ENCODE measurements at places on chromosomes 11 and 22. TPM values are rescaled to one million over a fixed set of nuclear protein-coding genes. Genes with fewer than 3 reads are reported as not detected.

Gene PGA5
- 0.35 TPM for total RNA-seq

Gene CDC42EP2
- total RNA-seq, result 13.7 TPM

Gene GAB4
- total RNA-seq, result not detected

Gene MMP8
- 0.16 TPM for total RNA-seq

Gene PANX2
- total RNA-seq, result 1.0 TPM

Gene OR8D4
- total RNA-seq, result not detected

Gene ALDH3B2
- total RNA-seq, result 1.6 TPM

Gene SCUBE1
- 7.1 TPM for total RNA-seq

Gene PDGFD
- total RNA-seq, result 12.2 TPM

DNA sequence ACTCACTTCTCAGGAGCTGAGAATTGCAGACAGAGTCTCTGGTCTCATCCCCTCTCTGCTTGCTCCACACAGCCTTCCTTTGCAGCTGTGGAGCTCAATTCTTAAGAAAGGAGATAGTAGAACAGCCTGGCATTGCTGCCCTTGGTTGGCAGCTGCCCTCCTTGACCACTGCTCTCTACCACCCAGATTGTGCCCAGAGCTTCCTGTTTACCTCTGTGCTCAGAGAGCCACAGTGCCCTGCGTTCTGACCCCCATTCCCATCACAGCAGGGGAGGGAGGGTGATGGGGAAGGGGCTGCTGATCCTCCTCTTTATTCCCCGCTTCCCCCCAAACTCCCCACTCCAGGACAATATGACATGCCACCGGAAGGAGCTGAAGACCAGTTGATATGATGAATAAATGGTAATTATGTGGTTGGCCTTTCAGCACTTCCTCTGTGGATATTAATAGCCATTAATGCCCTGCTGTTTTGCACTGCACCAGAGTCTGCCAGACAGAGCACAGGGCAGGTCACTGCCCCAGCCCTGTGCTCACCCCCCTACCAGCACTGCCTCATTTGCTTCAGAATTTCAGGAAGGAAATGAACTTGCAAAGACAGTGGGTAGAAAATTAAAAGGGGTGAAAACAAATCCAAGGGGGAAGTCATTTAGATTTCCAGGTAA lies 426.8 kb upstream of the CADM1 start:
- no peak for DNase-seq
- no peaks in the 10 kb centered on the region for H3K27me3 ChIP-seq
- no peaks in the 10 kb centered on the region for H3K36me3 ChIP-seq
- no peaks in the 10 kb centered on the region for H3K4me1 ChIP-seq

DNA sequence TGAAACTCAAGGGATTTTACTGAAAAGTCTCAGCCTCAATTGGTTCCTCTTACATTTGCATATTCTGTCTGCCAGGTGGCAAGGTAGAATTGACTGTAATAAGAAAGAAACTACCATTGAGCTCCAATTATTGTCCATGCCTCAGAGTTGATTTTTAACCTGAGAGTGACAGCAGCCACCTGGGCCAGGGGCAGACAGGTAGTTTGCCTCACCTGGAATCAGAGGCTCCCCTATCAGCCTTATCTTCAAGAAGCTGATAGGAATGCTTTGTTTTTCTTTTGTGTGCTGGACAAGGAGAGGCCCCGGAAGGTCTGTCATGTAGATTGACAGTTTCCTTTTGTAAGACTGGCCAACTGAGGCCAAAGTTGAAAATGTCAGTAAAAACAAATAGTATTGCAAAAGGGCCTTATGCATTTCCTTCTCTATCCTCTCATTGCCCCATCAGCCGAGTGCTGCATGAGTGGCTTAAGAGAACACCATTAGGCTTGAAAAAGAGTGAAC lies 34.1 kb downstream of the CD44 start:
- no peaks in the 10 kb centered on the region for H3K27me3 ChIP-seq
- no peaks in the 10 kb centered on the region for H3K4me1 ChIP-seq
- no peak overlapping the region for H3K27ac ChIP-seq
- no peak for DNase-seq
- no peaks in the 10 kb centered on the region for H3K36me3 ChIP-seq

- no peak for DNase-seq
- H3K27me3 ChIP-seq, result no peaks in the 10 kb centered on the region
These were observed 112.8 kb downstream of the TRPC6 start for GRCh38 chr11:101470881-101471520.

DNA sequence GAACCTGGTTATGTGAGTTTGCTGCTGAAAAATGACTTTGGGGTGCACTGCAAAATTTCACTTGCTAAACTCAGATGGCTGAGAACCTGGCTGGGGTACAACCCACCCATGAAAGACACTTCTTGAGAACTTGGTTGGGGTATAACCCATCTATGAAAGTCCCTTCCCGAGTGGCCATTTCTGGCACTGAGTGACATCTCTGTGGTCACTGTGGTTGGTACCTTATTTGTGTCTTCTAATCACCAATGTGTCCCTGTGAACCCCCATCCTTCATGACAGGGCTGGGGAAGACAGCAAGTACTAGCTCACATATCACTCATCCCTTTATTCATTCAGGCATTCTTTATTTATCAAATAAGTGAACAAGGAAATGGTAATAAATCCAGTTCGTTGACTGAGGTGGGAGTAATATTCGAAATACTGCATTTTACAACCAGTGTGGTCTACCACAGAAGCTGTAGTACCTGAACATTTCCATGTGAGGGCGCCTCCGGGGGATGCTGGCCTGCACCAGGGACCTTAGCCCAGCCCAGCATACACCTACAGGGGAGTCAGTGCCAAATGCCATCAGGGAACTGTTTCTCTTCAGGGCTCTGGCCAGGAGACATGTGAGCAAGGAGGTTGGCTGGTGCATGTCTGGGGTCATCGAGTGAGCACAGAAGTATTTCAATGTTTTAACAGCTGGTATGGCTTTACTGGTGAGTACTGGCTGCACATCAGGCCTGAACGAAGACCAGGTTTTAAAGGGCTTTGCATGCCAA lies 122.1 kb downstream of the CSNK2A3 start:
- no peaks in the 10 kb centered on the region for H3K4me1 ChIP-seq
- H3K4me3 ChIP-seq, result no peak overlapping the region
- H3K27me3 ChIP-seq, result no peaks in the 10 kb centered on the region
- no peaks in the 10 kb centered on the region for H3K36me3 ChIP-seq

GRCh38 chr11:7569044-7569443 lies 55.2 kb downstream of the PPFIBP2 start:
- DNase-seq, result no peak
- no peaks in the 10 kb centered on the region for H3K36me3 ChIP-seq
- H3K27me3 ChIP-seq, result no peaks in the 10 kb centered on the region
- H3K27ac ChIP-seq, result no peak overlapping the region
- H3K4me3 ChIP-seq, result no peak overlapping the region

DNA sequence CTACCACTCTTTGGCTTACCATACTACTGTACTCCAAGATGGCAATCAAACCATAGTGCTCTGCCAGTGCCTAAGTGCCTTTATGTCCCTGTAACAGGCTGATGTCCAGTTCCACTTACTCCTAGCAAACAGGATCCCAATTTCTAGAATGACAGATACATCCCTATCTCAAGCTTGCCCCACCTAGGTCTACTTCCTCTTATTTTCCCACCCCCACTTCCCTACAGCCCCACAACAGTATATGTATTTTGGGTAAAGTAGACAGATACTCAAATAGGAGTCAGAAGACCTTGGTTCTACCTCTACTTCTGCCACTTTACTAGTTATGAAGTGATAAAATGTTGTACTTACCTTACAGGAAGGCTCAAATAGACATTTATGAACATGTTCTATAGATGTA lies 24.1 kb downstream of the SIK3 start:
- DNase-seq, result no peak
- no peak overlapping the region for H3K27ac ChIP-seq
- no peaks in the 10 kb centered on the region for H3K36me3 ChIP-seq
- H3K27me3 ChIP-seq, result no peaks in the 10 kb centered on the region
- H3K4me1 ChIP-seq, result peaks cover 16% of the 10 kb centered on the region

GRCh38 chr22:39898997-39899396 lies 1.9 kb upstream of the GRAP2 start:
- no peak overlapping the region for H3K4me3 ChIP-seq
- no peaks in the 10 kb centered on the region for H3K4me1 ChIP-seq
- H3K36me3 ChIP-seq, result no peaks in the 10 kb centered on the region
- no peak for DNase-seq

DNA sequence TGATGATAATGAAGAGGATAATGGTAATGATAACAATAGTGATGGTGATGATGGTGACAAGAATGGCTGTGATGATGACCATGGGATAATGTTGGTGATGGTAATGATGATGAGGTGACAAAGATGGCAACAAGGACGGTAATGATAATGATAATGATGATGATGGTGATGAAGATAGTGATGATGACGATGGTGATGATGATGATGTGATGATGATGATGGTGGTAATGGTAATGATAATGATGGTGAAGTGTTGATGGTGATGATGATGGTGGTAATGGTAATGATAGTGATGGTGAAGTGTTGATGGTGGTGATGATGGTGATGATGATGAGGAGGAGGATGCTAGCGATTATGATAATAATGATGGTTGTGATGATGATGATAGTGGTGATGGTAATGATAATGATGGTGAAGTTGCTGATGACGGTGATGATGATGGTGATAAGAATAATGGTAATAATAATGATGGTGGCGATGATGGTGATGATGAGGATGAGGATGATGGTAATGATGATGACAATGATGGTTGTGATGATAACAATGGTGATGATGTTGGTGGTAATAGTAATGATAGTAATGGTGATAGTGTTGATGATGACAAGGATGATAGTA lies 54.7 kb upstream of the OPCML start:
- H3K36me3 ChIP-seq, result no peaks in the 10 kb centered on the region
- no peaks in the 10 kb centered on the region for H3K4me1 ChIP-seq

- no peaks in the 10 kb centered on the region for H3K36me3 ChIP-seq
- H3K27ac ChIP-seq, result no peak overlapping the region
- no peak for DNase-seq
- H3K4me3 ChIP-seq, result no peak overlapping the region
- peaks cover 32% of the 10 kb centered on the region for H3K4me1 ChIP-seq
These were observed 88.0 kb downstream of the ZBTB16 start for GRCh38 chr11:114147375-114148012.
